ENCODE measurements at places on chromosomes 4 and X.

DNA sequence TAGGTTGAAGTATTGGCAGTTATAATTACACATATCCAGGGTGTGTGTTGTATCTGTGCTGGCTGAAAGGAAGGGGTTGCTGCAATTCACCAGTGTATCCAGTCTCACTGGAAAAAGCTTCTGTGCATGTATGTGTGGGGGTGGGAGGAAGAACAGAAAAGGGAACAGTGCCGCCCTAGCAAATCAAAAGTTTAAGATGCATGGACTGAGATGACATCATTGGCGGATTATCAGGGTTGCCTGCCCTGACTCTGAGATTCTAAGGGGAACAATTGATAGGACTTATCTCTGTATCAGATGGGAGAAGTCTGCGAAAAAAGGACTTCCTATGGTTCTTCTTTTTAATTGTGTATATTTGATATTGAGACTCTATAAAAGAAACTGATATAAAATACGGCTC, 3.5 kb downstream of the SLC25A43 start:
- DNase-seq, result no peak

DNA sequence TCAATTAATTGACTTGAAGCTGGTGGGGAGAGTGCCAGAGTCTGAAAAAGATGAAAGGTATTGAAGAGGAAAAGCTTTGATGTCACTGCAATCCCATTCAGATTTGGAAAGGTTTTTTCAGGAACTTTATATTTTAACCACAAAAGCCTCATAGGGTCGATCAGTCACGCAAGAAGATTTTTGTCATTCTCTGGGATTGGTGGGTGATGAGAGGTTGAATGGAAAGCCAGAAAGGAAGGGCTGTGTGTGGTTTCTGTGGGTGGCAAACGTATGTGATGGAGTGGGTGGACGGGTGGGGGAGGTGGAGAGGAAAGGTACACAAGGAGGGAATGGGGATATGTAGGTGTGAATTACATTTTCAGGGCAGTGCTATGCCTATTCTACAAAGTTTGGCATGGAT, 173.8 kb upstream of the SCML1 start:
- DNase-seq, result no peak

GRCh38 chr4:169802873-169803272, 45.1 kb upstream of the HPF1 start:
- DNase-seq, result no peak

DNA sequence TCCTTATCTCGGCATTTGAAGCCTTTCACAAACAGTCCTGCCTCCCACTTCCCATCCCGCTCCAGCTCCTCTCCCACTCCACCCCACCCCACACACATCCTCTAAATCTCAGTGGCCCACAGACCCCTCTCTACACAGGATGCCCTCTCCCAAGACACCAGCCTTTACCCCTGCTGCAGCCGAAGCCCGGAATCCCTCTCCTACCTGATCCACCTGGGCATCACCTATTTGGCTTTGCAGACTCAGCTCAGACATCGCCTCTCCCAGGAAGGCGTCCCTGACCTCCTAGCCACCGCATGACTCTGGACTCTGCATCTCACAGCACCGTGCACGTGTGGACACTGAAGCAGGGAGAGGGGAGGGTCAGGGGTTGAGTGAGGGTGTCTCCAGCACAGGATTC, 11.5 kb downstream of the PPP2R2C start:
- DNase-seq, result no peak

- no peak for DNase-seq
Observed at GRCh38 chrX:53018627-53019026, 30.0 kb upstream of the GPR173 start.

- no peak for DNase-seq
Observed at GRCh38 chrX:6244666-6245065, 16.0 kb upstream of the NLGN4X start.
